Central memory CD8-positive, alpha-beta T cell (primary cell): ENCODE measurements at places on chromosomes 3 and 15.

DNA sequence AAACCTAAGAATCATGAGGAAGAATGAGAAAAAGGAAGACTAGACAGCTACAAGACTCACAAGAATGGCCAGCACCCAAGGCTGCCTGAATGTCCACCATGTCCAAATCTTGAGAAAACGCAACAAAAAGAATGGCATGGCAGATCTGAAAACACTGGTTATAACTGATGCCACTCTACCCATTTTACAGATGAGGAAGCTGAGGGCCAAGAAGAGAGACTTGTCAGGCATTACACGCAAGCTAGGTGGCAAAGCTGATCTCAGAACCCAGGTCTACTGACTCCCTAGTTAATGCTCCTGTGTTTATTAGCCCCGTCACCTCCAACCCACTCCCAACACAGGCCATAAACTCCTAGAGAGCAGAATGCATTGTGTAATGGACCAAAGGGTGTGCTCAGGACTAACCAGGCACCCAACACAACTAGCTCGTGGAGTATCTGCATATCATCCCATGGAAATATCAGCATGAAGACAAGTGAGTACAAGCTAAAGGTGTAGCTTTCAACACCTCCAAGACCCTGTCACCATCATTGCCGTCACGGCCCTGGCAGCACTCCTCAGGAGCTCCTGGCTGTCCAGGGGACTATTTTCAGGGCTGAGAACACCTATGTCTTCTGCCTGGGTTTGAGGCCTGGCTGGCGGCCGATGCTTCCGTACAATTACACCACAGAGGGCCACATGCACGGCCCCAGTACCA, 111.7 kb downstream of the XXYLT1 start:
- DNase-seq, result no peak

- DNase-seq, result peak; percentile 21
These were observed 762 bp downstream of the NCK1 start for GRCh38 chr3:136862617-136863322.

- no peak for DNase-seq
These were observed 182.6 kb upstream of the ROPN1 start for GRCh38 chr3:124174476-124174875.

GRCh38 chr15:79989682-79990081, 18.7 kb upstream of the BCL2A1 start:
- DNase-seq, result no peak
